ENCODE measurements at places on chromosomes 4 and X.

DNA sequence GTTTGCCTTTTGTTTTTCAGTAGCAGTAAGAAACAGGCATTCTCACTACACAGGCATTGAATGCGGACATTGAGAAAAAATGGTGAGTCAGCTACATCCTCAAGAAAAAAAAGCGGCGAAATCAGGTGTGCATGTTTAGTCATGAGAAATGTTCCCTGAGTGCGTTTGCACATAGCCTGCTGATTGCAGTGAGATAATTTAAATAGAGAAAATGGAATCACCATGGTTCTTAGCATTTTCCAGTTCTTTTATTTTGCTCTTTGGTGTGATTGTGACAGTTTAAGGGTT lies 54.1 kb upstream of the CLDN34 start:
- DNase-seq, result peak; percentile 5

DNA sequence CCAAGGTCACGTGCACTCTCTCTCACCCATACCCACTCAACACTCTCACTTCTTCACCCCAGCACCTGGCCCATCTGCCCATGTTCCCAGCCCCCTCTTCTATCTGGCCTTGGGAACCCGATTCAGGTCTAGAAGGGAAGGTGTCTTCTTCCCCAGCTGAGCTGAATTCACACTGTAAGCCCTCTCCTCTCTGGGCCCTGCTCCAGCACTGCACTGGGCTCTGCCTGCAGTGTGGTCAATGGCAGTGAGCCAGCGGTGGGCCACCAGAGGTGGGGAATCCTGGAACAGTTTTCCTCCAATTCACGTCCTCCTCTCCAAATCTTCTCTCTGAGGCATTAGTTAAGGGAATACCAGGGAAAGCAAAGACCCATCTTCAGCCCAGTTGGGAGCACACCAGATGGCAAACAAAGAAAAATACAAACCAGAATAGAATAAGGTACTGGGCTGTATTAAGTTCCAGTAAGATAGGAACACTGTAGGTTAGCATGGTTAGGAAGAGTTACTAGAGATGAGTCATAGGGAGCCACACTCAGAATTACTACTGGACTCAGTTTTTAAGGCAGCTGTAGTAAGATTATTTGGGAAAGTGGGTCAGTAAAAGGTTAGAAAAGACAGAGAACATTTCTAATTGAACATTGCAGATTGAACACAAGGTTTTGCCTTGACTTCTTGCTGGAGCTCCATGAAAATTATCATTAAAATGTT lies 5.0 kb downstream of the AWAT2 start:
- no peak for DNase-seq

- DNase-seq, result no peak
Measured at GRCh38 chrX:84155938-84156337, 32.1 kb downstream of the RPS6KA6 start.

GRCh38 chr4:67680581-67681222 lies 20.3 kb downstream of the UBA6 start:
- DNase-seq, result no peak

- no peak for DNase-seq
Measured at GRCh38 chrX:12890467-12890866, 16.0 kb upstream of the TLR8 start.

DNA sequence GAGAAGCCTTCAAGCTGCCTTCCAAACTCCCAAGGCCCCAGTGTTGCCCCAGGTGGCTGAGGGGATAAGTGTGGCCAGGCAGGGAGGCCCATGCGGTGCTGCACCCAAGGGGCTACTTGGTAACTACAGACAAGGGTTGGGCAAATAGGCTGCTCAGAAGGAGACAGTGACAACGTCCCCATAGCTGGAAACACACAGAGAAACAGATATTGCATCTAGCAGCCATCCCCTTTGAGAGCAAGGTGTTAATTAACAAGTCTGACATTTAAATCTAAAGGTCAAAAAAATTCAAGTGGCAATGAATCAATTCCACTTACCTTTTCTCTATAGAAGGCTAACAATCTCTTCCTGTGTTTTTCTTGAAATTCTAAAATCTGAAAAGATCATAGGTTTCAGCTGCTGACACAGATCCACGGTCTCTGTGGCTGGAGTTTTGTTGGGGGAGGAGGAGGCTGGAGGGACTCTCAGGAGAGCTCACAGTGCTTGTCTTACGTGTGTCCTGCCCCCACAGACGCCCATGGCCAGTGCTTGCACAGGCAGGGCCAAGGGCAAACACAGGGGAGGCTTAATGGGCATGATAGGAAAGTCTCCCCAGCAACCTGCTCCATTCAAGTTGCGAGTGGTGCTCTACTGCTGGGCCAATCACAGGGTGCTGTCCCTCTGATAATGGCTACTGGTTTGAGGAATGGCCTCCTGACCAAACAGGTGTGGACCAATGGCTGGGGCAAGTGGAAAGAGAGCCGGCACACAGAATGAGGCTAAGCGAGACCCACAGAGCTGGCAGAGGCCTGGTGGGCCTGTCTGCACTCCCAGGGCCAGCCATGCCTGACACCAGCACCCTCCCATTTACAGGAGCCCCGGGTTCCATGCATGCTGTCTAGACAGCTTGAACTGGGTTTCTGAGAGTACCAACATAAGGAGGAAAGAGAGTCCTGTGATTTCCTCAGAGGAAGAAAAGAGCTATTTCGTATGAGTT lies 22.6 kb downstream of the RNF212 start:
- DNase-seq, result no peak

DNA sequence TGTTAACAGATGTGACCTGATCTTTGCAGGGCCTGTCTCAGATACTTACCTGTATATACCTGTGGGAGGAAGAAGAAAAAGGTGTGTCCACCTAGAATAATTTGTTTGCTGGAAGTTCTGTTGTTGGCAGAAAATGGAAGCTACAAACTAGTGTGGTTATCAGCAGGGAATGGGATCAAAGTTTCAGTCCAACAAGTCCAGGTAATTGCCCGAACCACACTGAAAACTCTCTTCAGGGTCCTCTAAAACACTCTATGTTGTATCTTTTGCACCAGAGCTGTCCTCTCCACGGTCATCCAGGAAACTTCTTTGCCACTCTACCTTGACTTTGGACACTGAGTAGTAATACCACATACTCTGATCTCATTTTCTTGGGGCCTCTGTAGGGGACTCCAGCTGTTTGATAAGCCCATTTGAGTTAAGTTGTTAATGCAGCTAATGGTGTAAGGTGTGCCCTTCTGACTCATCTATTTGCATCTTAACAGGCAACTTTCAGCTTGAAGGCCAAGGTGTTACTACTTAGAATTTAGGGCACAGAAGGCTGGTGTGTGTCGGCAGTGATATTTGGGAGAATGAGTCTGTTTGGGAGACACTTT lies 38.7 kb upstream of the GATB start:
- no peak for DNase-seq

- DNase-seq, result no peak
Measured at GRCh38 chrX:151816934-151817333, 82.4 kb downstream of the CNGA2 start.

DNA sequence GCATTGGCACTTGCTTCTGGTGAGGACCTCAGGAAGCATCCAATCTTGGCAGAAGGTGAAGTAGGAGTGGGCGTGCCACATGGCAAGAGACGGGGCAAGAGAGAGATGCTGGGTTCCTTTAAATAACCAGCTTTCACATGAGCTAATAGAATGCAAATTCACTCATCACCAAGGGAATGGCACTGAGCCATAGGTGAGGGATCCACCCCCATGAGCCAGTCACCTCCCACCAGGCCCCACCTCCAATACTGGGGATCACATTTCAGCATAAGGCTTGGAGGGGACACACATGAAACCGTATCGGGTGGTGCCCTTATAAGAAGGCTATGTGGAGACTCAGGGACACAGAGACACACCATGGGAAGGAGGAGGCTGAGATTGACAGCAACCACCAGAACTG lies 140.0 kb upstream of the MSX1 start:
- DNase-seq, result peak; percentile 18

- DNase-seq, result peak; percentile 12
Measured at GRCh38 chrX:24542756-24543155, 77.7 kb downstream of the PDK3 start.

DNA sequence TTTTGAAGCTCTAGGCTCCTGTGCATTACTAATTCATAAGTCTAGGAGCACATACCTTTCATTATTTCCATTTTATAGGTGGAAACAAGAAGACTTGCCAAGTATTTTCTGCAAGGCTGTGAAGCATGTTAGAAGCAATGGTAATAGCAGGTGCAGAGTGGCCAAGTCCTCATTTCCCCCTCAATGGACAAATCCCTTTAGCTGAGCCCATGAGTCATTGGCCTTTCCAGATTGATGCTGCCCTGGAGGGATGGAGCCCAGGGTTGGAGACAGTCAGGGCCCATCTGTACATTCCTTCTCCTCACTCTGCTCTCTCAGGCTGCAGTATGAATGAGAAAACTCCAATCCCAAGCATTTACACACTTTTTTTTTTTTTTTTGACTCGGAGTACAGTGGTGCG lies 6.6 kb downstream of the MGST2 start:
- DNase-seq, result no peak

- DNase-seq, result peak; percentile 58
Measured at GRCh38 chr4:7366180-7366945, 68.4 kb downstream of the PSAPL1 start.
